ENCODE measurements at places on chromosomes 6 and 20.

DNA sequence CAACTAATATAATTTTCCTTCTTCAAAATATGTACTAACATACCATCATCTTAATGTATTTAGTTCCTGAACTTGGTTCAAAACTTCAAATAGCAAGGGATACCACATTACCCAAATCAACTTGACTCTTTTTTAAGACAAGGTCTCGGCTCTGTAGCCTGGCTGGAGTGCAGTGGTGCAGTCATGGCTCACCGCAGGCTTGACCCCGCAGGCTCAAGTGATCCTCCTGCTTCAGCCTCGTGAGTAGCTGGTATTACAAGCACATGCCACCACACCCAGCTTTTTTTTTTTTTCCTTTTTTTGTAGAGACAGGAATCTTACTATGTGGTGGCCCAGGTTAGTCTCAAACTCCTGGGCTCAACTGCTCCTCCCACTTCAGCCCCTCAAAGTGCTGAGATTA is 55.9 kb upstream of the LYRM2 start:
- H3K36me3 ChIP-seq: peaks cover 9% of the 10 kb centered on the region
- H3K27me3 ChIP-seq: no peaks in the 10 kb centered on the region
- H3K4me3 ChIP-seq: no peak overlapping the region
- H3K4me1 ChIP-seq: no peaks in the 10 kb centered on the region
- no peak for DNase-seq

GRCh38 chr6:13367396-13367795 is 39.1 kb upstream of the TBC1D7 start:
- H3K36me3 ChIP-seq: peaks cover 3% of the 10 kb centered on the region
- H3K27ac ChIP-seq: no peak overlapping the region
- DNase-seq: no peak
- no peaks in the 10 kb centered on the region for H3K27me3 ChIP-seq
- peaks cover 13% of the 10 kb centered on the region for H3K4me1 ChIP-seq
- no peak overlapping the region for H3K4me3 ChIP-seq

GRCh38 chr6:17584241-17584803 is 15.8 kb upstream of the FAM8A1 start:
- peak overlapping the region; percentile 23 for H3K4me3 ChIP-seq
- H3K4me1 ChIP-seq: no peaks in the 10 kb centered on the region
- H3K27ac ChIP-seq: peak overlapping the region; percentile 21

- H3K4me3 ChIP-seq: no peak overlapping the region
- DNase-seq: no peak
- H3K36me3 ChIP-seq: no peaks in the 10 kb centered on the region
- H3K27ac ChIP-seq: peak overlapping the region; percentile 17
- H3K27me3 ChIP-seq: no peaks in the 10 kb centered on the region
Observed at GRCh38 chr20:2152317-2152716, 50.7 kb downstream of the STK35 start.

- H3K4me1 ChIP-seq: no peaks in the 10 kb centered on the region
- H3K27me3 ChIP-seq: no peaks in the 10 kb centered on the region
- no peaks in the 10 kb centered on the region for H3K36me3 ChIP-seq
- H3K27ac ChIP-seq: no peak overlapping the region
Observed at GRCh38 chr6:77926198-77926751, 273.4 kb downstream of the MEI4 start.

DNA sequence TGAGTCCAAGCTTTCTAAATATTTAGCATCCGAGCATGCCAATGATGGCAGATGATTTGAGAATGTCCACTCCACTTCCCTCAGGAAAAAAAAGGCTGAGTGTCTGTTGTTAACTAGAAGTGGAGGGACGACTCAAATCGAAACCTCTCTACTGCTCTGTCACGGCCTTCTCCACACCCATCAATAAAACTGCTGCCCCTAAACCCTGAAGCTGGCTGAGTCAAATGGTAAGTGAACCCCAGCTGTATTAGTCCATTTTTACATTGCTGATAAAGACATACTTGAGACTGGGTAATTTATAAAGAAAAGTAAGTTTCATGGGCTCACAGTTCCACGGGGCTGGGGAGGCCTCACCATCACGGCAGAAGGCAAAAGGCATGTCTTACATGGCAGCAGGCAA is 707.0 kb downstream of the QKI start:
- no peak overlapping the region for H3K4me3 ChIP-seq
- H3K27me3 ChIP-seq: no peaks in the 10 kb centered on the region
- no peaks in the 10 kb centered on the region for H3K36me3 ChIP-seq
- H3K27ac ChIP-seq: no peak overlapping the region

- no peak for DNase-seq
- no peak overlapping the region for H3K27ac ChIP-seq
- no peaks in the 10 kb centered on the region for H3K27me3 ChIP-seq
Observed at GRCh38 chr20:20411402-20411801, 43.5 kb downstream of the INSM1 start.

- H3K27me3 ChIP-seq: no peaks in the 10 kb centered on the region
- H3K27ac ChIP-seq: no peak overlapping the region
- no peaks in the 10 kb centered on the region for H3K36me3 ChIP-seq
- no peak overlapping the region for H3K4me3 ChIP-seq
- no peak for DNase-seq
Observed at GRCh38 chr20:8621001-8621400, 447.9 kb upstream of the PLCB4 start.

GRCh38 chr6:25219917-25220278 is 59.3 kb upstream of the CARMIL1 start:
- H3K27me3 ChIP-seq: no peaks in the 10 kb centered on the region
- H3K36me3 ChIP-seq: no peaks in the 10 kb centered on the region
- no peak overlapping the region for H3K27ac ChIP-seq
- no peaks in the 10 kb centered on the region for H3K4me1 ChIP-seq

Data from fibroblast of lung (primary cell).